Cardiac fibroblast (primary cell): ENCODE measurements at places on chromosomes 6 and 20.

GRCh38 chr6:33432546-33432945, 12.7 kb downstream of the SYNGAP1 start:
- no peak for DNase-seq

DNA sequence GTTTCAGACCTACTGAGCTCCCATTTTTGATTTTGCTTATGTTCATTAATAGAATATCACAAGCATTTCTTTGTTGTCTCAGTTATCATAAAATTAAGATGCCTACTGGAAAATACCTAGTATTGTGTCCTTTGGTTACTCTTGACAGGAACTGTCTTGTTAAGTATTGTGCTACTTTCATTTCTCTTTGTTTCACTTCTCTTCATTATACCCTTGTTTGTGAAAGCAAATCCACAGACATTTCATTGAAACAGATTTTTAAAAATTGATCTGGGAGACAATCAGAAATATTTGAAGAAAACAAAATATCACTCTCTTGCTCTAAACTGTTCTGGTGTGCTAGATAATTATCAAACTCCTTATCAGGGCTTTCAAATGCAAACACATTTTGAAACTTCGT, 290.5 kb upstream of the EYS start:
- no peak for DNase-seq

DNA sequence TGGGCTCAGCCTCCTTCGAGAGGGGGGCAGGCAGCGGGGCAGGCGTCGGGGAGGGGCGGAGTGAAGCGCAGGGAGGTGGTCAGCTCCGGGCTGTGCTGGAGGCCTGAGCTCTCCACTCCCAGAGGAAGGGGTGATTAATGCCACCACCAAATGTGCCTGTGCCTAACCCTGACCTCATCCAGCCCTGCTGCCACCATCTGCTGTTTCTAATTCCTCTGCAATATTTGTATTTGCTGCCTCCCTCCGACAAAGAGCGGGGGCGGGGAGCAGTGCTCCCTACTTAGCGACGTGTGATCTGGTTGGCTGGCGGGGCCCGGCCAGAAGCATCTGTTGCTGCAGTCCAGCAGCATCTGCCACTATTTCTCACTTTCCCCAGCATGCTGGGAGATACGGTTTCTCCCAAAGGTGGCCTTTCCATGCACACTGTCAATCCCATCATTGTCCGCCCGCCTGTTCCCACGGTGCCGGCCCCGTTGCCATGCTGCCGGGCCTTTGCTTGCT, 47.0 kb downstream of the DLL1 start:
- DNase-seq, result no peak

DNA sequence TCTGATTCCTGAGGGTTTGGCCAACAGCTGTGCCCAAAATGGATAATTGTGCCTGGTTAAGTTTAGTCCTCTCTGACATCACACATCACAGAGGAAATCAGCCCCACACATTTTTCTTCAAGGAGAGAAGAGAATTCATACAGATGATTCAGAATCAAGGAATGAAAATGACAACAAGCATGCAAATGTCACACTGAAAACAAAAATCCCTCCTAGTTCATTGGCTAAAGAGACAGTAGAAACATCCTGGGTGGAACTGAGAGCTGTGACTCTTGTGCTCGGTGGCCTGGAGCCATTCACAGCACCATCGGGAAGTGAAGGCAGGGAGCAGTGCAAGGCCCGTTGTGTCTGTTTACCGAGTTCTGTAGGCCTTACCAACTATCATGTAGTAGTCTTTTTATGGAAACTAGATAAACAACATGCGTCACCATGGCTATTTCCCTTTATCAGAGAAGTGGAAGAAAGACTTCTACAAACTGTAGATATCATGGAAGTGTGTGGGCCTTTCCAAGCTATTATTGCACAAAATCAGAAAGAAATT, 81.7 kb upstream of the TENT5A start:
- DNase-seq, result peak; percentile 86

- DNase-seq, result no peak
Measured at GRCh38 chr6:169965657-169966311, 214.4 kb downstream of the ERMARD start.

DNA sequence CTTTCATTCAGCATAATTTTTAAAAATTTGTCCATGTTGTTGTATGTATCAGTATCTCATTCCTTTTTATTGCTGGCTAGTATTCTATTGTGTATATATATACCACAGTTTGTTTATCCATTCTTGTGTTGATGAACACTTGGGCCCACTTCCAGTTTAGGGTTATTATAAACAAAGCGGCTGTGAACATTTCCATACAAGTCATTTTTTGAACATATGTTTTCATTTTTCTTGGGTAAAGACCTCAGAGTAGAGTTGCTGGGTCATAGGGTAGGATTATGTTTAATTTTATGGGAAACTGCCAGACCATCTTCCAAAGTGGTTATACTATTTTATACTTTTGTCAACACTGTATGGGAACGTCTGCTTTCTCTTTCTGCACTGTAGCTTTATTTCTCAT, 55.3 kb downstream of the RBM24 start:
- no peak for DNase-seq

- no peak for DNase-seq
Measured at GRCh38 chr20:52039790-52040189, 151.8 kb downstream of the ZFP64 start.

DNA sequence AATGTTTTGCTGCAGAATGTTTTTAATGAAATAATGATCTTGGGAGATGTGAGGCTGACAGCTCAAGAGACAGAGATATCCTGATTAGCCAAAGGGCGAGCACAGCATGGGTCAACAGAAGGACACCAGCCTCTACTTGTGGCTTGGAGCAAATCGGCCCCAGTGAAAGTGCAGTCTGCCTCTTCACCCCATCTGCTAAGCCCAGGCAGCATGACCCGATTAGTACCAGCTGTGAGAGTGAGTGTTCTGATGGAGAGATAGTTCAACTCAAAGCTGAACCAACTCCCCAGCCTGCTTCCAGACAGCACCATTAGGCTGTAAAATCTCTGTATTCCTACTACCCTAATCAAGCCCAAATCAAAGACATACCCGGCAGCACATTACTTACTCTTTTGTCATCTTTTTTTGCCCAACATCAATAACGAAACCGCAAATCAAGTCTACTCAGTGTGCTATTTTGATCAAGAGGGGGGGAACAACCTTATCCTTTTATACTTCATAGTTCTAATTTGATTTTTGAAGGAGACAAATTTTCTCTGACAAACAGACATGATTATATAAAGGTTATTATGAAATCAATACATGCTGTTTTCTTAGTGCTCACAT, 514.1 kb upstream of the NRSN1 start:
- DNase-seq, result no peak

- DNase-seq, result no peak
Measured at GRCh38 chr6:13398421-13398994, 70.2 kb upstream of the TBC1D7 start.

GRCh38 chr6:47852727-47853126, 70.9 kb downstream of the OPN5 start:
- DNase-seq, result no peak

GRCh38 chr6:72724545-72724944, 102.7 kb downstream of the KCNQ5 start:
- DNase-seq, result no peak

DNA sequence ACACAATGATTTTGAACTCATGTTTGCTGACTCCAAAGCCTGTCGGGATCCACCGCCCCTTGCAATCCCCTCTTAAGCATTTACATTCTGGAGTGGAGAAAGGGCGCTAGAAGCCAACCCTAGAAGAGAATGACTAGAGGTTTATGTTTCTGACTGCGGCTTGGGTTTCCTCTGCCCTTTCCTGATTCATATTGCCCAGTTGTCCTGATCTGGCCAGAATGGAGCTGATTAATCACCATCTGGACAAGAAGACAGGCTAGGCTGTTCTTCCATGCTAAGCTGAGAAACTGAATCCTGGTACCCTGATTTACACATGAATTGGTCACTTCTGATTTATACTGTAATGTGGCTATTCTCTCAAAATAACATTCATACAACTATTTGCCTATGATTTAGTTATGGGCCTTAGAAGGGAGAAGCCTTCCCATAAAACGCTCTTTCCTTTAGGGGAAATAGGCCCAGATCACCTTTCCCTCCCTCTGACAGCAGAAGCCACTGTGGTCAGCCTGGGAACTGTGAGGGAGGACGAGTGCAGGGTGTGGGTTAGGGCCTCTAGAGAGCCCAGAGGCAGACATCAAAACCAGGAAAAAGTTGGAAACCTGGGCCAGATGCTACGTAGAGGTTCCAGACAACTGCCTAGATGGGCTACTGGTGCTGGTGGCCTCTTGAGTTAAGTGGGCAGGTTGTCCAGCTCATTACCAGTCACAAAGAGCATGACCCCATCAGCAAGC, 199.2 kb upstream of the PRDM1 start:
- no peak for DNase-seq

GRCh38 chr6:22296936-22297335, at the start of gene PRL:
PRL (minus strand) TSS chr6:22297036; CDS start chr6:22296982, 54 bp downstream.
- DNase-seq, result no peak

DNA sequence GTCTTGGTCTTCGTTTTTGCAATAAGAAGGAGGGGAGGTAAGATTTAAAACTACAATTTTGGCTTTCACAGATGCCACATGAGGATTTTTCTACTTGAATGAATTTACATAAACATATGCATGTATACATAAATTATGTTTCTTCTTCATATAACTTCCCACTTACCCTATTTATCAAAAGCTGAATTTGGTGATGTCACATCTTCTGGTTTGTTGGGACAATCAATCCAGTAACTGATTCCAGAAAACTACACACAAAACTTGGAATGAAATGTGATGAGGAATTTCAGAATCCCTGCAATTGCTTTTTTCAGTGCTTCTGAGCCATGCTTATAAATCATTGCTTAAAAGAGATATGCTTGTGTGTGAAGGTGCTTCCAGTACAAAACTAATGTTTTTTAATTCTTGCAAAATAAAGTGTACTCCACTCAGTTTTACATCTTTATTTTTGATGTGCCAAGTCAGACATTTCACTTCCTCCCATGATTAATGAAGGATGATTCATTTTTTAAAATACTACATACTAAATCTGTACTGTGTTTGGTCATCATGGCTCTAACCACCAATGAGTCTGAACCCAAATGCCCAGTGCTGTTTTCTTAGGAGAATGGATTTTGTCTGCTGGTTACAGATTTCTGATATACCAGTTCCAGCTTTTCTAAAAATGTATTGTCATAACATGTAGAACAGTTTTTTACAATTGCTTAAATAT, 32.1 kb upstream of the RIN2 start:
- peak; percentile 65 for DNase-seq

DNA sequence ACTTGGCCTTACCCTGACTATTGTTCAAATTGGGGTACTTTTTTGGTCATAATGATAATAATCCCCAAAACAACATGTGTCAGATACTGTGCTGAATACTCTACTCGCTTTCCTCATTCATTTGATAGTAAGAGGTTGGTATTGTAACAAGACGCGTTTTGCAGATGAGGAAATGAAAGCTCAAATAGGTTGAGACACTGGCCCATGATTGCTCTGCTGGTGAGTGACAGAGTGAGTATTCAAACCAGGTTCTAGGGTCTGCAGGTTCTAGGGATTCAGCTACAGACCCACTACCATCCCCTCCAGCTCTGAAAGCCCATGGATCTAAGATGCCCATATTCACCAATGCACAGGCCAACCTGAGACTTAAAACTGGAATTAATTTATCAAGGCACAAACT, 1.3 kb upstream of the ENPP4 start:
- no peak for DNase-seq

DNA sequence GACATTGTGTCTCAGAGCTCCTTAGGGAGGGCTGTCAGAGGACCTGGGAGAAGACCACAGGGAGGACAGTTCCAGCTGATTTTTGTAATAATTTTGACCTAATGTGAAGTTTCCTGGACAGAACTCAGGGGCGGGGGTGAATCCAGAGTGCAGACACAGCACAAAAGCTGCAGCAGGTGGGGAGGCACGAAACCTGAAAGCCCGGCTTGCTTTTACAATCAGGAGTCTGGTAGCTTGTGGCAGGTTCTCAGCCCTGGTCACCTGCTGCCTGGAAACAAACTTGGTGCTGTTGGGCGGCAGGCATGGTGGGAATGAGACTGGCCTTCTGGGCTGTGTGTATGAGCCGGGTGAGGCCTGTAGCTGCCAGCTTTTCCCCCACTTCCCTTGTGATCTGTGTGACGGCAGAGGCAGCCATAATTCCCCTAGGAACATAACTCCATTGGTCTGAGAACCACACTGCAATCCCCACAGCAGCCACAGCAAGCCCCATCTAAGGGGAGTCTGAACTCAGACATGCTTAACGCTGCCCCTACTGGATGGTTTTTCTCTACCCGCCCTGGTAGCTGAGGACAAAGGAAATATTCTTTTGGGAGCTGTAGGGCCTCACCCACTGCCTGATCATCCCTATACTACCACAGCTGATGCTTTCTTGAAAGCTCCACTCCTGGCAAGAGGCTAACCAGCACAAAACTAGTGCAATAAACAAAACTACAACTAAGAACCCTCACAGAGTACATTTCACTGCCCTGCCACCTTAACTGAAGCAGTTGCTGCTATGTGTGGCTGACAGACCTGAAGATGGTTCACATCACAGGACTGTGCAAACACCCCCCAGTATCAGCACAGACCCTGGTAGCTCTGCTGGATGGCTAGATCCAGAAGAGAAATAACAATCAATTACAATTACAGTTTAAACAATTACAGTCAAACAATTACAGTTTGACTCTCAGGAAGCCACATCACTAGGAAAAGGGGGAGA, 1055.1 kb upstream of the GJE1 start:
- peak; percentile 33 for DNase-seq

- DNase-seq, result no peak
Measured at GRCh38 chr6:54874349-54875048, 27.9 kb downstream of the FAM83B start.

DNA sequence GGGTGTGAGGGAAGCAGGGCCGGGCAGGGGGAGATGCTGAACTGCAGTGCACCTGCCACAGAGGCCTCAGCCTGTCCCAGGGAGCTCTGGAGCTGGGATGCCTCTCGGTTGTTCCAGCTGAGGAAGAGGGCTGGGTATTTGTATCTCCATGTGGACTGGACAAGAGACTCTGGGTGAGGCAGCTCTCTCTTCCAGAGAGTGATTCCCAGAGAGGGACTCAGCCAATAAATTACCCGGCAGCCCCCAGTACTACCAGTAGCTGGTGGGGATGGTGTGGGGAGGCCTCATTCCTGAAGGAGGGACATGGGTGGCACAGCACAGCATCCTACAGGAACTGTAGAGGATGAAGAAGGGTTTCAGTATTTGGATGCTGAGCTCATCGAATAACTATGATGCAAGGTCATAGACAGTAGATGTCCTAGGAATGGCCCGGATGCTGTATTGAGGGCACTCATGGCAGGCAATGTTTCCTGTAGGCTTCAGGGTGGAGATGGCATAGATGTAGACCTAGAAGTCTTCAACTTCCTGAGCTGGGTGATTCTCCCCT, 1.4 kb downstream of the FGD2 start:
- peak; percentile 26 for DNase-seq

DNA sequence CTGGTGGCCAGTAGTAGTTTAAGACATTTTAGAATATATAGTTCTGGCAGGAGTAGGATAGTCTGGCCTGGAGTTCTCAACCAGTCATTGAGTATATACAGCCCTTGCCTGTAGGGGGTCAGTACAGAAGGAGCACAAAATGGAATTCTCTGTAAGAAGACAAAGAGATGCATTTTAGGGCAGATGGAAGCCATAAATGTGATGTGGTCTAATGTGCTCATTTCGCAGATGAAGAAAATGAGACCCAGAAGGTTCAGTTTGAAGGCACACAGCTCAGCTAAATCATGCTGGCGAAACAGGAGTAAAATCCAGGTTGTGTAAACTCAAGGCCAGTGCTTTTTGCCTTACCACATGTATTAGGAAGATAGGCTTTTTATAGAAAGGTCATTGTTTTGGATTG, 29.6 kb downstream of the QKI start:
- no peak for DNase-seq

- DNase-seq, result no peak
Measured at GRCh38 chr6:43494766-43495165, 15.4 kb downstream of the LRRC73 start.
